Stimulated activated CD4-positive, alpha-beta T cell treated with anti-CD3 and anti-CD28 coated beads, Interleukin-1b, Interleukin-23, amount 100 ng/mL, for 1 hour (primary cell): ENCODE measurements at places on chromosomes 6 and 20.

DNA sequence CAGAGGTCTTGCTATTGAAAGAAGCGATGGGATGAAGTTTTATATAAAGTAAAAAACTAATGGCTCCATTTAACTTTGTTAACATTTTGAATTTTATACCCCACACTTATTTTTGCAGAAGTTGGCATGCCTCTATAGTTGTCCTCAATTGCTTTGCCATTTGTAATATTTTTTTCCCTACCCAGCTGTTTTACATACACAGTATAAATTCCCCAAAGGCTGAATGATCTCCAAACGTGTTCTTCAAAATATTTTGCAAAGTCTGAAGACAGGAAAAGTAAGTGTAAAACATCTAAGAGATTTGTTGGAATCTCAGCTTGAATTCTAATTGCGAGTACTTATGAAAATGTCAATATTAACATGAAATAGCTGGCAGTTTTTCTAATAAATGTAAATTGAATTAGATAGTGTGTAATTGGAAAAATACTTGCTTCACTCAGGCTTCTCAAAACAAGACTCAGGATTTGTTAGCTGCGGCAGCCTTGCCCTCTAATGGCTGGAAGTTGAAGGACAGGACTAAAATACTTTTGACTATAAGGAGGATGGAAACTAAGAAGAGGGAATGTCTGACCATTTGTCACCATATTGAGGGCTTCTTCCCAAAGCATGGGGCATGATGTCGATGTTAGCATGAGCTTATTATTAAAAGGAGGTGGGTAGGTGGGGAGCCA is 226.8 kb downstream of the UST start:
- DNase-seq: no peak

DNA sequence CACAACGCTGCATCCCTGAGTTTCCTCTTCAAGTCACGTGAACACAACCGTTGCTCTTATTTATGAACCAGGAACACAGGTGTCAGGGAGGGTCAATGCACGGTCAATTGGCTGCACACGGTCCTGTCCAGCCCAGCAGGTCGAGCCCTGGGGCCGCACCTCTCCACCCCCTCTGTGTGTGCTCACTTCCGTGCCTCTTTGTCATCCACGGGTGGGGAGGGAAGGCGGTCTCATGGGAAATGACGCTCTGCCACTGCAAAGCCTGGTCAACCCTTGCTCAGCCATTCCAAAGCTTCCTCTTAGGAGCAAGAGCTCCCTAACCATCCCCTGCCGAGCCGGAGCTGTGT is 38.7 kb downstream of the DACT2 start:
- no peak for DNase-seq

- no peak for DNase-seq
Observed at GRCh38 chr6:14361297-14361696, 243.7 kb downstream of the CD83 start.

DNA sequence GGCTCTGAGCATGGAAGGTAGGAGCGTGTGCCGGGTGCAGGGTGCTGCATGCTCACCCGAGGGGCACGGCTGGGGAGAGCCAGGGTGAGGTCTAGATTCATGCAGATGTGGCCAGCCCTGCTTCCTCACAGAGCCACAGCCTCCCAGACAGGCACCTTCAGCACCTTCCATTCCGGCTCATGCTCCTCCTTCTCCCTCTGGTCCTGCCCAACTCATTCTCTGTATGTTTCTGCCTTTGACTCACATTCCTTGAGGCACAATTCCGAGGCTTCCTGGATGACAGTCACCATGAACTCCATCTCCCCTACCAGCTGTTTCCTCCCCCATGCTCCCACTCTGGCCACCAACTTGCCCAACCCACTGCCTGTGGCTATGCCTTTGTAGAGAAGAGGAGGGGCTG is 35.4 kb downstream of the DACT2 start:
- no peak for DNase-seq

DNA sequence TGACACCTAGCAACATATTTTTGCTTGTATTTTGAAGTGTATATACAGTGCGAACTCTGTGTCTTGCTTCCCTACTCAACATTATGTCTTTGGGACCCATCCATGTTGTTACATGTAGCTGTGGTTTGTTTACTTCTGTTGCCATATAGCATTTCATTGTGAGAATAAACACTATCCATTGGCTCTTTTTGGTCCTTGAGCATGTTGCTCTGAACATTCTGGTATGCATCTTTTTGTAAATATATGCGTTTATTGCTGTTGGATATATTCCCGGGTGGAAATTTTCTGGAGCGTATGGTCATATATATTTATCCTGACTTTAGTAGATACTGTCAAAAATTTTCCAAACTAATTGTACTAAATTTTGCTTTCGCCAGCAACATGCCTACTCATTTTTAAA is 222.5 kb upstream of the SPTLC3 start:
- no peak for DNase-seq

DNA sequence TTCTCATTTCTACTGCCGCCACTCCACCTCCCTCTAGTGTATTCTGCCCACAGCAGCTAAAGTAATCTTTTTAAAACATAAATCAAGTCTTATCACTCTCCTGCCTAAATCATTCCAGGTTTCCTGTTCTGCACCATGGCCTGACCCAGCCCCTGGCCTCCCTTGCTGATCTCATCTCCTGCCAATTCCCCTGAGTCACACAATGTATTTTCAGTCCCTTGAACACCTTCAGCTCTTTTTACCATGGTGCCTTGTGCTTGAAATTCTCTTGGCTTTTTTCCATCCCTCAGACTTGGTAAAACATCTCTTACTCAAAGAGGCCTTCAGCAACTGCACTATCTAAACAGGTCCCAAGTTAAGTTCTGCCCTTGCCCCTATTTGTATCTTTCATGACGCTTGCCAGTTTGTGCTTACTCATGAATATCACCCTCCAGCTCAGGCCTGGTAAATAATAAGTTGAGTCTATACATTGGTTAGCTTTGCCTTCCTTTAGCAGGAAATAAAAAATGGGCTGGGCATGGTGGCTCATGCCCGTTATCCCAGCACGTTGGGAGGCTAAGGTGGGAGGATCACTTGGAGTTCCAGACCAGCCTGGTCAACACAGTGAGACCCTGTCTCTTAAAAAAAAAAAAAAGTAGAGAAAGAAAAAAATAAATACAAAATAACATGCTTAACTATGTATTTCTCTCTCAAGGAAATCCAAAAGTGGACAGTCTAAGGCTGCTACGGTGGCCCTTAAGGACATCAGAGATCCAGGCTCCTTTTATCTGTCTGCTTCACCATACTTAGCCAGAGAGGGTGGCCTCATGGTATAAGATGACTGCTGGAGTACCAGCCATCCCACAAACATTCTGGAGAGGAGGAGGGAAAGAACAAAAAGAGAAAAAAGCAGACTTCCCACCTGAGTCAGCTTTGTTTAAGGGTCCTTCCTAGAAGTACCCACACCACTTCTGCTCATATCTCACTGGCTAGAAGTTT is 62.2 kb downstream of the ARFGEF2 start:
- no peak for DNase-seq

DNA sequence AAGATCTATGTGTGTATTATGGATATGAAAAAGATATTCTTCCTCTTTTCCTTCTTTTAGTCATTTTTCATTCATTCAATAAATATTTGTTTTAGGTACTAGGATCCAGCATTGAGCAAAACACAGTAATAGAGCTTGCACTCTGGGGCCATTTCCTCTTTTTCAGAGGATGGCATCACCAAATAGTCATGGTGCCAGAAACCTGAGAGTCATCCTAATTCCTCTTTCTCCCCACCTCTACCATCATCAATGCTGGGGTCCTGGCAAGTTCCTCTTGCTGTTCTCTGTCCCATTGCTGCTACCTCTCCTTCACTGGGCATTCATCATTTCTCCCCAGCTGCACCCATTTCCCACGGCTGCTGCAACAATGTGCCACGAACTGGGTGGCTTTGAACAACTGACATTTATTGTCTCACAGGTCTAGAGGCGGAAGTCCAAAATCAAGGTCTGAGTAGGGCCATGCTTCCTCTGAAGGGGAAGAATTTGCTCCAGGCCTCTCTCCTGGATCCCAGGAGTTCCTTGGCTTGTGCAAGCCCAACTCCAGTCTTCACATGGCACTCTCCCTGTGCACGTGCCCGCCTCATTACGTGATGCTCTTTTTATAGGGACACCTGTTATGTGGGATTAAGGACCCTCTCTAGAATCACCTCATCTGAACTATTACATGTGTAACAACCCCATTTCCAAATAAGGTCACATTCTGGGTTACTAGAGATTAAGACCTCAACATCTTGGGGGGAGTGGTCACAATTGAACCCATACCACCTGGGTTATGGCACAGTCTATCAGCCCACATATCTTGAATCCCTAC is 9.5 kb upstream of the IGF2R start:
- no peak for DNase-seq

DNA sequence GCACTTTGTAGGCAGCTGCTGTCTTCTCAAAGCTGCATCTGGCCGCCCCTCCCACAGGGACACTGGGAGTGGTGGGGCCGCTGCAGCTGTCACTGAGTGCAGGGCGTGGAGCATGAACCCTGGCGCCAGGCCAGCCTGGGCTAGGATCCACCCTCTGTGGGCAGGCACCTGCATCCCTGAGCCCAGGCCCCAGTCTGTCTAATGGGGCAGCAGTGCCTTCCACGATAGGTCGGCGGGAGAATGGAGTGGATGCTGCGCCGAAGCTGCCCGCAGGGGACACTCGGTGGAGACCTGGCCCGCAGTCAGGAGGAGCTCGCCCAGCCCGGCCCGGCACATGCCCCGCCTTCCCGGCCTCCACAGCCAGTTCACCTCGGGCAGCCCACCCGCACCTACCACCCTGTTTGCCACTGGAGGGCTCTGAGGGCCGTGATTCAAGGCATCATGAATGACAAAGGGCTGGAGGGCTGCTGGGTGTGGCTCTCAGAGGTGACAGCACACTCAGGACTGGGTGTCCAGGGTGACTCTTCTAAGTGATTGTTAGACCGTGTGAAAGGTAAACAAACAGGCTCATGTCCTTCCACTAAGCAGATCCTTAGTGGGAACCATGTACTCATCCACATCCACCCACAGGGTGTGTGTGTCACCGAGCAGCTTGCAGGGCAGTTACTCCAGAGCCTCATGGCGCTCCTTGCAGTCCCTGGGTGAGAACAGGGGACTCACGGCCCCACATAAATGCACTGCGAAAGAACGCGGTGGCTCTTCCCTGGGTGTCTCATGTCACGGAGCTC is 133.9 kb downstream of the AGPAT4 start:
- DNase-seq: no peak

DNA sequence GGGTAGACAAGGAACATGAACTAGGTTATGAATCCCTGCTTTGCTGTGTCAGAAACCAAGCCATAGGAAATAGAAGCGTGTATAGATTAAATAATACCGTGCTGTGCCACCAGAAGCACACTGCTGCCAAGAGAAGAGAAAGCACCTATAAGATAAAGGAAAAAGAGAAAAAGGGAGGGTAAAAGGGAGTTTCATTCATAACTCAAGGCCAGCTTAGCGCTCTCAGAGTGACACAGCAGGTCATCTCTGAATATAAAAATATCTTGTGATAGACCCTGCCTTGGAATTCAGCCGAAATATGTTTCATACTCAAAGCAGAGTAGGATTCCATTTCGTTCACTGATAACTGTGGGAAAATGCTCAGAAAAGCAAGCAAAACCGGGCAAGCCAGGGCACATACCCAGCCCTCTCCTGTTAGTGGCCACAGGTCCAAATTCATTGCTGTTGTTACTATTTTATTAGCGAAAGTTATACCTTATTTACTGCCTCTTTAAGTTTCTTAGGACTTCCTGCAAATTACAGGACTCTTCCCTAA is 8.7 kb downstream of the JAG1 start:
- no peak for DNase-seq

DNA sequence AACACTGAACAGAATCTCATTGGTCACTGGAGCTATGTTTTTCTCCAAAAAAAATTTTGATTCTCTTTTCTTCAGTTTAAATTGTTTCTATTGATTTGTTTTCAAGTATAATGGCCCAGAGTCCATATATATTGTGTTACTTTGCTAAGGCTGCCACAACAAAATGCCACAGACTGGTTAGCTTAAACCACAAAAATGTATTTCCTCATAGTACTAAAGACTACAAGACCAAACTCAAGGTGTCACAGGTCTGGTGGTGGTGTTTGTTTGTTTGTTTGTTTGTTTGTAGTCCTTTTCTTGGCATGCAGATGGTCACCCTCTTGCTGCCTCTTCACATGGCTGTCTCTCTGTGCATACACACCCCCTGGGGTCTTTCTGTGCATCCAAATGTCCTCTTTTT is 34.0 kb downstream of the BMP5 start:
- DNase-seq: no peak

DNA sequence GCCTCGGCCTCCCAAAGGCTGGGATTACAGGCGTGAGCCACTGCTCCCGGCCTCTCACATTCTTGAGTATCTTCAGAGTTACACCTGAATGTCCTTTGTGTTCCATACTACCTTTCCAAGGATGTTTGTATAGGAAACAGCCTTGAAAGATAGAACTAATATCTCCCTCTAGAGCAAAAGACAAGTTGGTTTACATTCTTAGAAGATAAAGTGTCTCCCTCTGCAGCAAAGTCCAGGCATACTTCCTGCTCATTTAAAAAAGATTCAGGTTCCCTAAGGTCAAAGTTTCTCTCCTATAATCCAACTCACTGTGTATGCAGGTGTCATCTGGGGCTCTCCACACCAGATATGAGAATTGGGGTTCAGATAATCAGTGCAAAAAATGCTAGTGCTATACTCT is 224.4 kb downstream of the TPBG start:
- no peak for DNase-seq

GRCh38 chr20:56736285-56736857 is 107.3 kb downstream of the TFAP2C start:
- DNase-seq: no peak

GRCh38 chr20:24537210-24537609 is 67.8 kb downstream of the SYNDIG1 start:
- no peak for DNase-seq

- no peak for DNase-seq
Observed at GRCh38 chr6:43200541-43200940, 18.5 kb downstream of the CUL9 start.

DNA sequence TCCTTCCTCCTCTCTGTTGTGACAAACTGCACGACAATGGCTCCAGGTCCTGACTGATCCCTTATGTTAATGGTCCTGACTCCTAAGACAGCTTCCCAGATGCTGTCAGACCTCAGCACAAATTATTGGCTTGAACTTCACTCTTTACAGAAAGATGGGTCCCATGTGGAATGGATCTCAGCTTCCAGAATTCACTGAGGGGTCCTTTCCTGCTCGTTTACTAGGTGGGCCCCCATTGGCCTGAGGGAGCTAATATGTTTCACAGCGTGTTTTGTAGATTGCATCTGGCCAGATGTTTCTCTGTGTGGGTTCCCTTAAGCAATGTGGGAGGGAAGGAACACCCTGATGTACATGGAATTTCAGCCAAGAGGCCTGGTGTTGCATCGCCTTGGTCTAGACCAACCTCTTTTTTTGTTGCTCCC is 826.6 kb downstream of the MAFB start:
- DNase-seq: no peak

DNA sequence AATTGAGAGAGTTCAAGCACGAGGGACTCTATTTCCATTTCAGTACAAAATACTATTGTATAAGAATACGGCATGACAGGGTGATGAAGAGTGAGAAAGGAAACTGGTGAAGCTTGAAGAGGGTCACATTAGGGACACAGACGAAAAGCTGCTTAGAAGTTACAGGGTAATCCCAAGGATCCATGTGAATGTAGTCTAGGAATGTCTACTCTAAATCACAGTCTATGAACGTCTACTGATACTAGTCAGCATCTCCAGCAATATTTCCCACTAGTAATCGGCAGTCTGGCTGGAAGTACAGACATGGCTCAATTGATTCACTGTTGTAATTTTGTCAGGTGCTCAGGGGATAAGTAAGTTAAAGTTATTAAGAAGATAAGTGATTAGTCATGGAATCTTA is 156.4 kb downstream of the ASCC3 start:
- DNase-seq: no peak

- DNase-seq: no peak
Observed at GRCh38 chr6:83403191-83403590, 27.7 kb downstream of the ME1 start.
